Activated CD4-positive, CD25-positive, alpha-beta regulatory T cell treated with anti-CD3 and anti-CD28 coated beads, Interleukin-2, amount 50 U/mL, for 16 hours (primary cell): ENCODE measurements at places on chromosomes 7 and 10.

DNA sequence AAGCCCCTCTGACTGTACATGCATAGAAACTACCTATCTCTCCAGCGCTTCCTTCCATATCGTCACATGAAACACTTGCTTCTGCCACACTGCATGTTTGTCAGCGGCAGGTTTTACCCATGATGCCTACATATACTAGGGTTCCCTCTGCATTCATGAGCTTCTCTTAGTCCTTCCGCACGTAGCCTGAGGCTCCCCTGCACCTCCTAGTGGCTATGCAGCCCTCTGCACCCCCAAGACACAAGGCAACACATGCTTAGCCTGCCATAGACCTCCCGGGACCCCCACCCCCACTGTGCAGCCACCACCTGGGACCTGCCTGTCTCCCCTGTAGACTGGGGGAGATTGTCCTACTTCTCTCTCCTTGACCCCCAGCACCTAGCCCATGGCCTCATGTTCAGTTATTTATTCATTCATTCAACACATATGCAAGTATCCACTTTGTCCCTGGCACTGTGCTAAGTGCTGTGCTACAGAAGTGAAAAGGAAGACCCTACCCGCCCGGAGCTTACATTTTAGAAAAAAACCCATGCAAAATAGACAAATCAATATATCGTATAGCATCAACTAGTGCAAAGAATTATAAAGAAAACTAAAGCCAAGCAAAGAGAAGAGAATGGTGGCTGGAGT, 23.5 kb downstream of the TMEM273 start:
- DNase-seq, result no peak

- no peak for DNase-seq
Measured at GRCh38 chr7:42278344-42278743, 41.3 kb upstream of the GLI3 start.

- no peak for DNase-seq
Measured at GRCh38 chr10:83272666-83273434, 866.5 kb upstream of the GHITM start.

- DNase-seq, result no peak
Measured at GRCh38 chr10:5284311-5285057, 80.3 kb upstream of the UCN3 start.
